ENCODE measurements at places on chromosomes 3 and 15. TPM values are rescaled to one million over a fixed set of nuclear protein-coding genes. Genes with fewer than 3 reads are reported as not detected.
A peak's percentile ranks its signal among the peaks of the same experiment; 100 is the strongest.

CHRFAM7A gene
- 17.5 TPM for total RNA-seq

GRCh38 chr3:50117120-50117519, 28.4 kb downstream of the RBM5 start:
- no peak for DNase-seq

GRCh38 chr3:48130321-48130904, 57.8 kb downstream of the CDC25A start:
- peak; percentile 63 for DNase-seq

SMCO1 gene
- total RNA-seq, result not detected

DNA sequence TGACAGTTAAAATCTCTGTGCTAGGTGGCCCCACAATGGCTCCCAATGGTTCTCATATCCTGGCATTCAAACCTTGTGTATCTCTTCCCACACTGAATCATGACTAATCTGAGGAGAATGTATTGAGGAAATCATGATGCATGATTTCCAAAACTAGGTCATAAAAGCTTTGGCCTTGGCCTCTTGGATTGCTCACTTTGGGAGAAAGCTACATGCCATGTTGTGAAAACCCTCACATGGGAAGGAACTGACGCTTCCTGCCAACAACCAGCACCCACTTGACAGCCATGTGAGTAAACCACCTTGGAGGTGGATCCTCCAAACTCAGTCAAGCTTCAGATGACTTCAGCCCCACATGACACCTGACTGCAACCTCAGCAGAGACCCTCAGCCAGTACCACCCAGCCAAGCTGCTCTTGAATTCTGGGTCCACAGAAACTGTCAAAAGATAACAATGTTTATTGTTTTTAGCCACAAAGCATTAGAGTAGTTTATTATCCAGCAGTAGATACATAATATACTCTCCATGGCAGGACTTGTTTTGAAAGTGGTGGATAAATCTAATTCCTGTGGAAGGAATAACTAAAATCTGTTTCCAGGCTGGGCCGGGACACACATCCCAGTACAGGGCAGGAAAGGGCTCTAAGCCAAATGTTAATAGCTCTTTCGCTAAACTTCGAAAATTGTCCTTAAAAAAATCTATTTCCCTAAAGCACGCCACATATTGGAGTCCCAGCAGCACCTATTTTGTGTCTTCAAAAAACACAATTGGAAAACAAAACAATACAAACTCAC, 1.0 kb upstream of the ZNF620 start:
- peak; percentile 93 for DNase-seq

AADACL2 gene
- not detected for total RNA-seq

DNA sequence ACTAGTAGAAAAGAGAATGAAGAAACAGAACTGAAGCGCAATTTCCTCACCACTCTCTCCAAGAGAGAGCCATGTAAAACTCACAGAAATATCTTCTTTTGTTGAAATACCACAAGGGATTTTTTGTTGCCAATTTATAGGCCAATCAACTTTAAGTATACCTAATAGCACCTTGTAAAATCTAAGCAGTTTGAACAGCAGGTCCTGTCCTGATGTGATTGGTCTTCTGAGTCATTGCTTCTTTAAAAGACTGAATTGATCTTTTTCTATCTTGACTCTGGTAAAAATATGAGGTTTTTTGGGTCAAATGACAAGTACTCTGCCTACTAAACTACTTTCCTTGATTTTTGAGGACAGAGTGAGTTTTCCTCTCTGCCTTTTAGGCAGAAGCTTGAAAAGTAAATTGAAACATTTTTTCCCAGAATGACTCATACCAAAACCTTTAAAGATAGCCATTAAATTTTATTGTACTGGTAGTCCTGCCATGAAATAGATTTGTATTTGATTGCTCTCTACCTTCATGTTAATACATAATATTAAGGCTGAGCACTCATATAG, 343.9 kb upstream of the CBLB start:
- DNase-seq, result no peak

HIGD2B gene
- not detected for total RNA-seq

FBXL22 gene
- total RNA-seq, result not detected

DNA sequence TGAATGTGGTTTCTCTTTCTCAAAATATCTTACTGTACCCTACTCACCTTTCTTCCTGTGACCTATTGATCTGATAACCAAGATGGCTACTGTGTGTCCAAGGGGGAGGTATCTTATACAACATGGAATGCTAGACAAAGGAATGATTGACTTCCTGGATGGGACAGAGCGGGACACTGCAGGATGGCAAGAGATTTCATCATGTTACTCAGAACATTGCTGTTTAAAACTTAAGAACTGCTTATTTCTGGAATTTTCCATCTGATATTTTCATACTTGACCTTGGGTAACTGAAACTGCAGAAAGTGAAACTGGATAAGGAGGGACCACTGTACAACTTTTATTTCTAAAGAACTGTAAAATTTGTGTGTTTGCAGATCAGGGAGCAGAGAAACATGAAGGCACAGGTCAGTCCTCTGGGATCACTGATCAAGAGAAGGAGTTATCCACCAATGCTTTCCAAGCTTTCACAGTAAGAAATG, 18.5 kb downstream of the CNOT10 start:
- DNase-seq, result no peak

GRCh38 chr15:58410353-58410752, 21.4 kb upstream of the LIPC start:
- peak; percentile 65 for DNase-seq

FOXB1 gene
- 0.06 TPM for total RNA-seq

GRCh38 chr15:77742570-77742969, 109.9 kb upstream of the LINGO1 start:
- DNase-seq, result no peak

GRCh38 chr3:28934126-28934813, 346.6 kb upstream of the RBMS3 start:
- DNase-seq, result no peak

GRCh38 chr3:166351461-166351860, 514.2 kb upstream of the BCHE start:
- DNase-seq, result no peak

DNA sequence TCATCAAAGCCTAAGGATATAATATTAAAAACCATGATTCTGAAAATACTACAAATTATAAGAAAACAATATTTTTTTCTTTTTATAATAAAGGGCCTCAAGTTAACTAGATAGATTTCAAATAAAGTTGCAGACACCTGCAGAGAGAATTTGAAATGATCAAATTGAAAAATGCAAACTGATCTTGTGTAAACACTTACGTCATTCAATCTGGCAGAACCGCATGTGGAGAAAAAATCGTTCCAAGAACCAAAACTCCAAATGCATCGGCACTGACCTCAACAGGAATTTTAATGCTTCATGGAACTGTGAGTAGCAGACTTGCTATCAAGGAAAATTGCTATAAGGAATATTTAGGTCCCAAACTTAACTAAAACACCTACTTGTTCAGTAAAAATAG, 17.2 kb downstream of the CPA3 start:
- peak; percentile 61 for DNase-seq

FANCD2OS gene
- not detected for total RNA-seq

DNA sequence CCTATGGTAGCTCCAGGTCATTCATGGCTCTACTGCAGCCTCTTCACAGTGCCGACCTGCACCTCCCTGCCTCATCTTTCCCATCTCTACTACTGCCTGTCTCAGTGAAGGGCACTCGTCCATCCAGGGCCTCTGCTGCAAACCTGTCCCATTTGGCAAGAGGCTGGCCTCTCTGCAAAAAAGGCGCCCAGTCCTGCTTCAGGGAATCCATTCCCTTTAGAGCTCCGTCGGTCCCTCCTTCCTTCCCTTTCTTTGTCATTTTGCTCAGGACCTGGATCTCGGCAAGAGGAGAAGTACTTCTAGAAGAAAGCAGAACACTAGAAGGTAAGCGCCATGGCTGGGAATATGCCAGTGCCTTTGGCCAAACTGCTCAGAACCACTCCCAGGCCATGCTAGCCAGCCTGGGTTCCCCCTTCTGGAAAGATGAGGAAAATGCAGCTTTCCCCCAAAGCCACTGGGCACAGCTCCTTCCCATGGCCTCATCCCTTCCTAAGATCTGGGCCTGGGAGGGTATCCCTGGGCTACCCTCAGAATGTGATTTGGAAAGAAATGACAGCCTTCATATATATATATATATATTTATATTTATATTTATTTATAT, 6.4 kb upstream of the ISL2 start:
- DNase-seq, result peak; percentile 63

PTX3 gene
- 48.3 TPM for total RNA-seq

DNA sequence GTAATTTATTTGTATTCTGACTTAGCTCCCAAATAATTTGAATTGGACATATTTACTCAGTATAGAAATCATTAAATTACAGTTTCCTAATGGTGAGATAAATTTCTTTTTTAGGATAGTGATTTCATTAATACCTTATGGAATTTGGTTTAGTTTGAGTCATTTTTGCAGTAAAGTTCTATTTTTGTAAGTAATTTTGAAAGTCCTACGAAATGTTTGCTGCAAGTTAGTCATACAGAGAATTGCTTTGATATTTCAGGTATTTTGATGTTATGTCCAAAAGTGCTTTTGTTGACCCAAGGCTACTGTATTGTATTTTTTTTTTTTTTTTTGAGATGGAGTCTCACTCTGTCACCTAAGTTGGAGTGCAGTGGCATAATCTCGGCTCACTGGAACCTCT, 41.7 kb downstream of the TCF12 start:
- DNase-seq, result no peak

DNA sequence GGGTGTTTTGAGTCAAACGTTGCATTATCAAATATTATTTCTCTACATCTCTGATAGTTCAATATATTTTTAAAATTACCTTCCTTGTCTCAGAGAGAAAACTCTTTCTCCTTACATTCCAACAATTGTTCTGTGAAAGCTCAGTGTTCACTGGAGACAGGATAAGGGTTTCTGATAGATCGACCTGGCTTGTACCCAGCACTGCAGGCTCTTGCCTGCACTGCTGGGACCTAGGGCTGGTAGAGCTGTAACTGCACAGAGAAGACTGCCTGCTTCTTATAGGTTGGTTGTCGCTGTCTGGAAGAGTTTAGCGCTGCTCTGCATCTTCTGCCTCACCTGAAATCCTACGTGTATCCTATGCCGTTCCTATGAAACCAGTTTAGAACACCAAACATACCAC, 249.9 kb upstream of the LRTM1 start:
- no peak for DNase-seq

- no peak for DNase-seq
Measured at GRCh38 chr15:72967397-72967796, 84.9 kb upstream of the NEO1 start.

DNA sequence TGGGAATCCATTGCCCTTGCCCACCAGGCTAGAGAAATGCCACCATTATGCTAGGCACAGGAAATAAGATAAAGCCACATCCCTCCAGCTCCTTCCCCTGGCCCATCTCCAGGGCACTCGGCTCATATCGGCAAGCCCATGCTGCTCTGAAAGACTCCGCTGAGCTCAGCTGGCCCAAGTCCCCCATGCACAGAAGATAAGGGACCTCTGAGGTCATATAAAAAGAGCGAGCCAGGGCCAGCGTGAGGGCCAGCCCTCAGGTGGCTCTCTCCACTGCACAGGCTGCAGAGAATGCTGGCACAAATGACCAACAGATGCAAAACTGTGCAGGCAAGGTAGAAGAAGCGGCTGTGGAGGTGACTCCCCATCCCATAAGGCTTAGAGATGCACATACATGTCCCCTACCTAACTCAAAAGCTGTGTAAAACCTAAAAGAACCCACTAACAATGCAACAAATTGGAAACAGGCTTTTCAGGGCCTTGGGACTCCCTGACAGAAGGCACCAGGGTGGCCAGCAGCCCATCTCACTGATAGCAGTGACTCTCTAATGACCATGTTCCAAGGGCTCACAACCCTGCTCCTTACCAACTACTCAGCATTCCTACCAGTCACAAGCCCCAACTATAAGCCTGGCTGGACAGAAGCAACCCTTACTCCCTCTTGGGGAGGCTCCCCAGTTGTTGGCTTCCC, 3.0 kb downstream of the RAB6B start:
- no peak for DNase-seq

- DNase-seq, result no peak
Measured at GRCh38 chr3:58751882-58752567, 85.5 kb upstream of the FAM3D start.

DNA sequence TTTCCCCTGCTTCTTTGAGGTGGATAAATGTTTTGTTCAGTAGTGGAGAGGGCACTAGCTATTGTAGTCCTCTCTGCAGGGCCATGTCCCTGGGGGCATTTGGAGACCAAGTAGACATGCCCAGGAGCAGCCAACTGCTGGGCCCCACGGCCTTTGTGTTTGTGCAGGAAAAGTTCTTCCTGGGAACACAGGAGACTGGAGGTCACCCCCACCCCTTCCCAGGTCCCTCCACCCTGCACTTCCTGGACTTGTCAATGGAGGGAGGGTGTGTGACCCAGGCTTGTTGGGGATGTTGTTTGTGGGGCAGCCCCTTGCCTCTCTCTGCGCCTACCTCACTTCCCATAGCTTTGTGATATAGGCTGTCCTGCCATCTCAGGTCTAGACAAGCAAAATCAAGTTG, 317.0 kb upstream of the LRRFIP2 start:
- no peak for DNase-seq

DNA sequence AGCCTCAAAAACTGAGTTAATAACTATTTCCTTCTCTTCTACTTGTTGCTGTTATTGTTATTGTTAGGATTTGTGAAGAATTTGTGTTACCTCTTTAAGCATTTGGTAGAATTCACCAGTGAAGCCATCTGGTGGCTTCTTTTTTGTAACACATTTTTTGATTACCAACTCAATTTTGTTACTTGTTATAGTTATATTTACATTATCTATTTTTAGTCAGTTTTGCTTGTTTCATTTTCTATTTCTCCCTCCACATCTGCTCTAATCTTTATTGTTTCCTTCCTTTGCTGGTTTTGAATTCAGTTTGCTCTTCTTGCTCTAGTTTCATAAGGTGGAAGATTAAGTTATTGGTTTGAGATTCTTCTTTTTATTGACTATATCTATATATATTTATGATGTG, 3.7 kb upstream of the SLC9C1 start:
- no peak for DNase-seq

COPS2 gene
- total RNA-seq, result 88.4 TPM

- no peak for DNase-seq
Measured at GRCh38 chr3:67737906-67738865, 83.8 kb upstream of the SUCLG2 start.

GRCh38 chr15:65916041-65916663, 46.9 kb downstream of the RAB11A start:
- no peak for DNase-seq

DNA sequence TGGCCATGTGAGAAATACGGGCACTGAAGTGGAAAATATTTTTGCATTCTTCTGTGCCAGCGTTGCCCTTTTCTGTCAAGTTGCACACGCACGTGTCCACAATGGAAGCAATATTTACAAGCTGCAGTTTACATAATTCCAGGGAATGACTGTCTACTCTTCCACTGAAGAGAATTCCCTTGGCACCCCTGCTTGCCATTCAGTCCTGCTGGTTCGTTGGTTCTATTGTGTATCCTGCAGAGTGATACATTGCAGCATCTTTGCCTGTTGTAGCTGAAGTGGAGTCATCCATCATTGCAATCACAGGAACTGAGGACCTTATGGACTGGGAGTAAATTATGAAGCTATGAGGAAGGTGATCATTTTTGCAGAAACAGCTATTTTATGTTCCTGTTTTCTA, 759.4 kb downstream of the ROBO2 start:
- no peak for DNase-seq

DNA sequence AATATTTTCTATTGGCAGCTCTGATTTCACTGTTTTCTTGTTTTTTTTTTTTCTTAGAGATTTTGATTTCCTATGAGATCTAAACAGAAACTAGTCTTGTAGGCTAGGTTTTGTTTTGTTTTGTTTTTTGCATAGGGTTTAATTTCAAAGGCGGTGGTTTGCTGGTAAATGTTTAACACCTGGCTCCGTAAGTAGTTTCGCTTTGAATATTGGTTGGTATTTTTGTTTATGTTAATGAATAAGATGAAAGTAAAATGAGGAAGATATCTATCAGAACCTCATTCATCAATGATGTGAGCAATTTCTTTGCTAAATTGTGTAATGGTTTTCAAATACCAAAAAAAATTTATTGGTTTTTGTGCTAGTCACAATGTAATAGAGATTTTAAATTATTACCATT, 39.7 kb upstream of the TM4SF1 start:
- no peak for DNase-seq

All from Daoy (cell line).